Hindlimb muscle (tissue), 1 donor: ENCODE measurements at places on chromosomes 13 and 19.

DNA sequence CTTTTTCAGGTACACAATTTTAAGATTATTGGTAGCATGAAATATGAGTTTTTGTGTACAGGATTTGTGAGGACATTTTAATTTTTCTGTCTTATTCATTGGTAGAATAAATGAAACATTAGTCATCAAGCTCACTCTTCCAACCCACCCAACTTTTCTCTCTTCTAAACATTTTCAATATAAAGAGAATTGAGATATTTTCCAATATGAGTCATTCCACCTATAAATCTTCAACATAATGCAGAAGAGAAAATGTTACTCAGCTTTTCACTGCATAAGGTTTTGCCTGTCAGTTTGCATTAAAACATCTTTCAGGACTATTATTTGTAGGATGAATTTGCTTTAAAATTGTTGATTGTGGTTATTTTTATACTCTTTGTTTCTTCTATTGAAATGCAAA, 330.7 kb downstream of the PCDH20 start:
- DNase-seq: no peak

DNA sequence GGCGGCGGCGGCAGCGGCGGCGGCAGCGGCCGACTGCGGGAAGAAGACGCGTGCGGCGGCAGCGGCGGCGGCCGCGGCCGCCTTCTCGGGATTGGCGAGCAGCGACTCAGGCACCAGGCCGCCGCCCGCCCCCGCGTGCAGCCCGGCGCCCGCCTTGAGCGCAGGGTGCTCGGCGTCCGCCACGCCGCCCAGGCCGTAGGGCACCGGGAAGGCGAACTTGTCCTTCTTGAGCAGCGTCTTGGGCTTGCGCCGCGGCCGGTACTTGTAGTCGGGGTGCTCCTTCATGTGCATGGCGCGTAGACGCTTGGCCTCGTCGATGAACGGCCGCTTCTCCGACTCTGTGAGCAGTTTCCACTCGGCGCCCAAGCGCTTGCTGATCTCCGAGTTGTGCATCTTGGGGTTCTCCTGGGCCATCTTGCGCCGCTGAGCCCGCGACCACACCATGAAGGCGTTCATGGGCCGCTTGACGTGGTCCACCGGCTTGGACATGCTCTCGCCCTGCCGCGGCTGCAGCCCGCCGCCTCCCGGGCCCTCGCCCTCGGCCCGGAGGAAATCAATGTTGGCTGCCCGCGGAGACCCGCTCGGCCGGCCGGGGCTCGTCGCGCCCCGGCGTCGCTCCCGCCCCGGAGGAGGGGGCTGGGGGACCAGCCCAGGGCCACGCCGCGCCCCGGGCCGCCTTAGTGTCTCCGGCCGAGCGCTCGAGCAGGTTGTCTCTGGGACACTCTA, 621 bp downstream of the SOX21 start:
- no peak for DNase-seq

DNA sequence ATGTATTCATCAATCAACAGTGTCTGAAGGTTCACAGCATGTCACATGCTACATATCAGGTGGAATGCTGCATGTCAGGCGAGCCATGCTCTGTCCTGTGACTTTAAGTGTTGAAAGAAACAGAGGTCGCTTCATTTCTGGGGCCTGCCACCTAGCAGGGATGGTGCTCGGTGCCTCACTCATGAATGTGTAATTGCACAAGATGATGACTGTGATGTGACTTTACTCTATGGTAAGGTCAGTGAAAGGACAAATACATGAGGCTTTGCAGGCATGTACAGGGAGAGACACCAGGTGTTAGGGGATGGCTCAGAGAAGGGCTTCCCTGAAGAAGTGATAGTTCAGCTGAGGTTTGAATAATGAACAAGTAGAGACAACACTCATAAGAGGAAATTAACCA, 66.7 kb downstream of the FRY start:
- DNase-seq: no peak

- no peak for DNase-seq
Observed at GRCh38 chr19:18436671-18437490, 1.1 kb downstream of the ISYNA1 start.

- DNase-seq: peak; percentile 31
Observed at GRCh38 chr19:12884926-12885748, 1.9 kb downstream of the KLF1 start.

DNA sequence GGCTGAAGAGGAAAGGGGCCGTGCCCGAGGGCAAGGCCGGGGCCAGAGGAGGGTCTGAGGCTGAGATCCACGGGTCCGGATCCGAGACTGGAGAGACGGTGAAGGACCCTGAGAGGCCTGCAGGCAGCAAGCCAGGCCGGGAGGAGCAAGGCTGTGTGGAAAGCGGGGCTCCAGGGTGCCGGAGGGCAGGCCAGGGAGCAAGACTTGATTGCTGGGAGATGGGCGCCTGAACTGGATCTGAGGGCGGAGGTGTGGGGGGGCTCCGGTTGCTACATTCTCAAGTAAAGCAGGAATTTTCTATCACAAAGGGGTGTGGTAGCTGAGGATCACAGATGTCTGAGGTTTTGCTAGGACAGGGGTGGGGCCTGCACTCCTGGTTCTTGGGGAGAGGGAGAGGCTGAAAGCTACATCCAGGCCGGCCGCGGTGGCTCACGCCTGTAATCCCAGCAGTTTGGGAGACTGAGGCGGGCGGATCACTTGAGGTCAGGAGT, 3.8 kb downstream of the MAMSTR start:
- DNase-seq: no peak

DNA sequence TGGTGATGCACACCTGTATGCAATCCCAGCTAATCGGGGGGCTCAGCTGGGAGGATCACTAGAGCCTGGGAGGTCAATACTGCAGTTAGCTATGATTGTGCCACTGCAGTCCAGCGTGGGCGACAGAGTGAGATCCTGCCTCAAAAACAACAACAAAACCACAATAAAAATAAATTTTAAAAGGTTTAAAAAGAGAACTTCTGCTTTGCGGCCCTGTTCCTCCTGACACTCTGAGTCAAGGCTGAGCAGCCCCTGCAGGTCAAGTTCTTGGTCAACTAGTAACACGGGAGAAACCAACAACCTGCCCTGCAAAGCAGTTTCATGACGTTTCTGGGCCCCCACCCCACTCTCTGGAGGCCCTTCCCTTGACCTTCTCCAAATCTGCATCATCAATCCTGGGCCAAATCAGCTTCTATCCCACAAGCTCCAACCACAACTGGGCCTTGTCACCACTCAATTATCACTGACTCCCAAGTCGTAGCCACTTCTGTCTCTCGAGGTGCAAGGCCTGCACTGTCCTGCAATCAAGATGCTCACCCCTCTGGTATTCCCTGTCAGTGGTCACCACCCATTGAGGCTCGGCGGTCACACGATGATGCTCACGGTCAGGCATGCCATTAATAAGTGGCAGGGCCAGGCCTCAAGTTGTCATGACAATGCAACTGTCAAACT, 7.5 kb downstream of the ELAVL1 start:
- no peak for DNase-seq

GRCh38 chr19:17565611-17566010, 10.2 kb downstream of the COLGALT1 start:
- DNase-seq: no peak

DNA sequence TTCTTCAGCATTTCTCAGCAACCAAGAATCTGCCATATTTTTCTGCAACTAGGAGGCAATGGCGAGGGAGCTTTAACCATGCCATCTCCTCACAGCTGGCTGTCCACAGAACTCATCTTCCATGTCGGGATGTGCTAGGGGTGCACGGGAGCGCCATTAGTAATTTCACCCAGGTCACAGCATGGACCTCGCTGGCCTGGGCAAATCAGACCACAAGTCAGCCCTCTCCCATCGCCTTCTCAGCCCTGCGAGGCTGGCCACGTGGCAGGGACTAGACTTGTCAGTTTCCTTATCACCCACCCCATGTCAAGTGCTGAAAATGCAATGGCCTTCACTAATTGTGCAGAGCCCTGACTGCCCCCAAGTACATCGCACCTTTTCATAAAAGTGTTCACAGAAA, 15.7 kb downstream of the COL4A1 start:
- no peak for DNase-seq

DNA sequence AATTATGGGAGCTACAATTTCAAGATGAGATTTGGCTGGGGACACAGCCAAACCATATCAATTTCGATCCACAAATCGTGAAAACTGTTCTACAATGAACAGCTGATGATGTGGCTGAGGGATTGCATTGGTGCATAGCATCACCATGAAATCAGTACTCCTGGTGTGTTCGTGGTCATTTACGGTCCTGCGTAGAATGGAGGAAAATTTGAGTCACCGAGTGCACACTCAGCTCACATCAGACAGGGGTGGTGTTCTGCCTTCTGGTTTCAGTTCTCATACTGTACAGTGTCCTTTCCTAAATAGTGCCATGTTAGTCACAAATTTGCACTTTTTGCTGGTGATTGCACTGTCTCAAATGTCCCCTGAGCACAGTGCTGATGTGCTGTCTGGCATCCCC, 39.2 kb downstream of the MYH14 start:
- no peak for DNase-seq

GRCh38 chr19:11168568-11168967, 13.0 kb upstream of the SPC24 start:
- DNase-seq: no peak

- DNase-seq: no peak
Observed at GRCh38 chr19:13429563-13429962, 76.7 kb downstream of the CACNA1A start.

- peak; percentile 49 for DNase-seq
Observed at GRCh38 chr13:94480672-94481145, 1.2 kb upstream of the DCT start.

GRCh38 chr19:5217171-5217570, 123.4 kb downstream of the PTPRS start:
- DNase-seq: no peak

GRCh38 chr13:60990032-60990733, 425.5 kb downstream of the PCDH20 start:
- no peak for DNase-seq

- peak; percentile 39 for DNase-seq
Observed at GRCh38 chr19:58355908-58356765, 2.8 kb upstream of the A1BG start.

DNA sequence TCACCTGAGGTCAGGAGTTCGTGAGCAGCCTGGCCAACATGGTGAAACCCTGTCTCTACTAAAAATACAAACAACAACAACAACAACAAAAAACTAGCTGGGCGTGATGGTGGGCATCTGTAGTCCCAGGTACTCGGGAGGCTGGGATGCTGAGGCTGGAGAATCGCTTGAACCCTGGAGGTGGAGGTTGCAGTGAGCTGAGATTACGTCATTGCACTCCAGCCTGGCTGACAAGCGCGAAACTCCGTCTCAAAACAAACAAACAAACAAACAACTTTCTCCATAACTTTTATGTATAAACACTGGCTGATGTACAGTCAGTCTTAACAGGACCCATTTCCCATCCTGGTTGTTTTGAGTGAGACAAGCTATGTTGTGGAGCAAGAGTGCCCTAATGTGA, 5.8 kb upstream of the CYP4F8 start:
- no peak for DNase-seq

- no peak for DNase-seq
Observed at GRCh38 chr13:40671956-40672764, 5.7 kb upstream of the FOXO1 start.

GRCh38 chr13:109897988-109898624, 111.7 kb upstream of the IRS2 start:
- no peak for DNase-seq

GRCh38 chr13:97856304-97856675, 97.2 kb upstream of the IPO5 start:
- no peak for DNase-seq

DNA sequence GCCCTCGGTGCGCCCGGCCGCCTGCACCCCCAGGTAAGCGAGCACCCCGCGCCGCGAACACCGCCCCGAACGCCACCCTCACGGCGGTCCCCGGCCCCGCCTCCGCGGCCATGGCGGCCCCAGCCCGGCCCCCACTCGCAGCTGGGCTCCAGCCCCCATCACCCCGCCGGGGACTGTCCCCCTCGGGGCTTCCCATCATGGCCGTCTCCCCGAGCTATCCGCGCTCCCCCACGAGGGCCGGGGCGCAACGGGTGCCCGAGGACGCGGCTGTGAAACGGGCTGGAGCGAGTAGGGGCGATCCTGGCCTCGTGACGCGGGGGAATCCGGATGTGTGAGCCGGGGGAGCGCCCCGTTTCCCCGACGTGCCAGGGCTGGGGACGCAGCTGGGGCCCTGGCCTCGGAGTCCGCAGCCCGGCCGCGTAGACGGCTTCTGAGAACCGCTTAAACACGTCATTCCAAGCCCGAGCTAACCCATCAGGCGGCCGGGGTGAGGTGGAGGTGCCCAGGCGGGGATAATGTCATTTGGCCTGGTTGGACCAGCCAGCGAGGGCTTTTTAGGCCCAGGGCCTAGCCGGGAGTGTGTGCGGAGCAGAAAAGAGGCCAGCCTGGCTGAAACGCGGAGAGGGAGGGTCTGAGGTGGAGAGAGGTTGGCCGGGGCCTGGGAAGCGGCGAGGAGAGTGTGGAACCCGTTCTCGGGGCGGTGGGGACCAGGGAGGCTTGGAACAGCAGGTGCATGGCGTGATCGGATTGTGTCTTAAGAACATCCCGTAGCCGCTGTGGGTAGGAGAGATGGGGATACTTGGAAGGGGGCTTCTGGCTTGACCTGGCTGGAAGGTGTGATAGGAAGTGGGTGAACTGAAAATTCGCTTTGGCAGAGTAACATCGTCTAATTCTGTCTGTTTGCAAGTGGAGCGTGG, 550 bp downstream of the CERS4 start:
- DNase-seq: peak; percentile 49

- no peak for DNase-seq
Observed at GRCh38 chr13:102707467-102707866, 12.6 kb upstream of the METTL21C start.

GRCh38 chr13:50448535-50448998, 394.9 kb downstream of the DLEU7 start:
- DNase-seq: no peak

DNA sequence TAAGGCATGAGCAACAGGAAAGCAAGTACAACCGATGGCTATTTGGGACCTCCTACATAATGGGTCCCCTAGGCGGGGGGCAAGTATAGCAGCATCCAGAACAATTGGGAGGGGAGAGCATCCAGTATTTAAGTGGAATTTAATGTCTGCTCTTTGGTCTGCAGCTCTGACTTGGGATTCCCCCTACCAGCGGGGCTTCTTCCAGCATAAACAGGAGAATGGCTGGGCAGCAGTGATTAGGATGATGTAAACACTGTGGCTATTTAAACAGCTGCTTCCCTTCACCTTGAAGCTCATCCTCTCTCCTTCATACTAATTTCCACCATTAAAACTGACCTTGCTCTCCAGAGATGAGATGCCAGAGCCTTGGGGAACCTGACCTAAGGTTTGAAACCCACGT, 73.9 kb upstream of the OXGR1 start:
- no peak for DNase-seq

- DNase-seq: no peak
Observed at GRCh38 chr13:89199138-89199537, 1528.0 kb downstream of the SLITRK5 start.
